Activated naive CD8-positive, alpha-beta T cell treated with anti-CD3 and anti-CD28 coated beads for 36 hours (primary cell): ENCODE measurements at places on chromosomes 16 and 17. TPM values are rescaled to one million over a fixed set of nuclear protein-coding genes. Genes with fewer than 3 reads are reported as not detected.
A peak's percentile ranks its signal among the peaks of the same experiment; 100 is the strongest.

UBE2G1 gene
- total RNA-seq: 63.9 TPM

SCARF1 gene
- 2.5 TPM for total RNA-seq

SBK1 gene
- 8.5 TPM for total RNA-seq

- no peaks in the 10 kb centered on the region for H3K36me3 ChIP-seq
- DNase-seq: no peak
These were observed 10.8 kb upstream of the G6PC1 start for GRCh38 chr17:42889809-42890208.

GRCh38 chr16:89346869-89347268 lies 129.4 kb downstream of the ZNF778 start:
- peak overlapping the region; percentile 67 for H3K27ac ChIP-seq
- H3K36me3 ChIP-seq: peaks cover 44% of the 10 kb centered on the region
- no peaks in the 10 kb centered on the region for H3K27me3 ChIP-seq
- H3K4me3 ChIP-seq: no peak overlapping the region
- no peak for DNase-seq
- peaks cover 85% of the 10 kb centered on the region for H3K4me1 ChIP-seq

GRCh38 chr16:55297910-55298479 lies 26.0 kb upstream of the IRX6 start:
- H3K4me1 ChIP-seq: no peaks in the 10 kb centered on the region
- no peak overlapping the region for H3K27ac ChIP-seq
- H3K36me3 ChIP-seq: no peaks in the 10 kb centered on the region
- H3K4me3 ChIP-seq: no peak overlapping the region
- no peak for DNase-seq

DNA sequence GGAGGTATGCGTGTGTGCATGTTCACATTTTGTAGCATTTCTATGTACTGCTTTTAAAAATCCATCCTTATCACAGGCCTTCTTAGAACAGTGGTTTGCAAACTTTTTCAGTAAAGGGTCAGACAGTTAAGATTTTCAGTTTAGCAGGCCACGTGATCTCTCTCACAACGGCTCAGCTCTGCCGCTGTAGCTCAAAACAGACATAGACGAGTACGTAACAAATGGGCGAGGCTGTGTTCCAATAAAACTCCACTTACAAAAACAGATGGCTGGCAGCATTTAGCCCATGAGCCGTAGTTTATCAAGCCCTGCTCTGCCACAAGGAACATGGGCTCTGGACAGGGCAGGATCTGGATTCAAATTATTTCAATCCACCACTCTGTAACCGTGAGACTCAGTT lies 141.8 kb downstream of the XYLT1 start:
- H3K36me3 ChIP-seq: no peaks in the 10 kb centered on the region
- H3K4me3 ChIP-seq: no peak overlapping the region
- no peak overlapping the region for H3K27ac ChIP-seq
- no peaks in the 10 kb centered on the region for H3K4me1 ChIP-seq
- DNase-seq: no peak

- DNase-seq: no peak
- H3K4me3 ChIP-seq: no peak overlapping the region
- H3K4me1 ChIP-seq: no peaks in the 10 kb centered on the region
- peaks cover 11% of the 10 kb centered on the region for H3K27me3 ChIP-seq
- no peaks in the 10 kb centered on the region for H3K36me3 ChIP-seq
- H3K27ac ChIP-seq: no peak overlapping the region
These were observed 23.7 kb downstream of the WFDC1 start for GRCh38 chr16:84318091-84318975.

DNA sequence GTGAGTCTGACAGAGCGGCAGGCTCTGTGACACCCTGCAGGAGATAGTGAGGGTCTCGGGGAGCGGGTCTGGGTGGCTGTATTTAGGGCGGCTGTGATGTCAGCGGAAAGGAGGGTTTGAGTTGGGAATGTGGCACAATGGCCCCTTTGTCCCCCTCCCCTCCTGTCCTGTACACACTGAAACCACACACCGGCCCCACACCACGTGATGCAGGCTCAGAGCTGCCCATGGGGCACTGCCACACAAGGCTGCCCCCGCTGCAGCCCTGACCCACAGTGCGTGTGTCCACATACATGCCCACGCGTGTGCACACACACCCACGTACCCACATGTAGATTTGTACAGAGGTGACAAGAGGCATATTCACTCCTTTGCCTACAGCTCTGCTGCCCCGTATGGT lies 15.3 kb downstream of the SGCA start:
- H3K36me3 ChIP-seq: no peaks in the 10 kb centered on the region
- H3K27me3 ChIP-seq: no peaks in the 10 kb centered on the region
- no peak overlapping the region for H3K4me3 ChIP-seq
- DNase-seq: no peak
- H3K27ac ChIP-seq: no peak overlapping the region

GRCh38 chr17:15121426-15121825 lies 143.7 kb downstream of the PMP22 start:
- DNase-seq: no peak
- no peak overlapping the region for H3K27ac ChIP-seq
- peaks cover 15% of the 10 kb centered on the region for H3K27me3 ChIP-seq
- H3K36me3 ChIP-seq: no peaks in the 10 kb centered on the region
- H3K4me3 ChIP-seq: no peak overlapping the region
- no peaks in the 10 kb centered on the region for H3K4me1 ChIP-seq

GRCh38 chr17:45038728-45039634 lies 12.5 kb downstream of the DCAKD start:
- peaks cover 19% of the 10 kb centered on the region for H3K4me1 ChIP-seq
- peaks cover 5% of the 10 kb centered on the region for H3K36me3 ChIP-seq
- H3K27ac ChIP-seq: no peak overlapping the region
- H3K27me3 ChIP-seq: no peaks in the 10 kb centered on the region
- DNase-seq: no peak

GRCh38 chr17:64156670-64157069 lies 26.7 kb upstream of the ERN1 start:
- no peaks in the 10 kb centered on the region for H3K4me1 ChIP-seq
- no peak overlapping the region for H3K27ac ChIP-seq
- no peak for DNase-seq
- peaks cover 9% of the 10 kb centered on the region for H3K36me3 ChIP-seq
